GM12864 (cell line): ENCODE measurements at places on chromosomes 7 and 10.

- DNase-seq = no peak
Measured at GRCh38 chr7:954330-955238, at the start of gene ADAP1. Gene ADAP1 (minus strand): TSS chr7:954680. CDS start chr7:954477, 203 bp downstream.

DNA sequence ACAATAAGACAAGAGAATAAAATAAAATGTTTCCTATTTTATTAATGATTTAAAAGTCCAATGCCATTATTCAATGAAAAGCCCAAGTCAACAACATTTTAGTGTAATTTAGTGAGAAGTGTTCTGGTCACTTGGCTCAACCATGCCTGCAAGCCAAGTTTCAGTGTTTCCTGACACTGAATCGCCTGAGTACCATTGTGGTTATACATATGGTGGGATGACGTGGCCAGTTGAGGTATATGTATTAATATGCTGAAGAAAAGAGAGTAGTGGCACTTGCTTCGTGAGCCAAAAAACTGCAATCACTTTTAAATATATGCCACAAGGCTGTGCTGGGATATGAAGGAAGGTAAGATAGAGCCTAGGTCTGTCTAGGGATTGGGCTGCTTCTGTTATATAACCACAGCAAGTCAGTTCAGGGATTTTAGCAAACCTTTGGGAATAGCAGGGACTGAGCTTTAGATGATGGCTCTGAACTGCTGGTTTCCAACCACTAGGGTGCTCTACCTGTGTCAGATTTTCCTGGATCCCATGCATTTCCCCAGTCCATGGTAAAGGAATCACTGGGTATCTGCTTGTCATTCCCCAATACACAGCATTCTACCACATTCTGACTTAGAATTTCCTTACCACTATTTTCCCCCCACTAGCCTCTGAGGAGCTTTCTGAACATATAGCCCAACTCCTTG lies 214.0 kb upstream of the PRPS1L1 start:
- DNase-seq = no peak

- no peak for DNase-seq
Measured at GRCh38 chr7:125279961-125280360, 350.3 kb upstream of the POT1 start.

GRCh38 chr7:47571331-47572093 lies 10.4 kb downstream of the TNS3 start:
- no peak for DNase-seq

GRCh38 chr10:107666214-107666613 lies 501.7 kb upstream of the SORCS1 start:
- DNase-seq = no peak

GRCh38 chr7:22944510-22944909 lies 69.4 kb downstream of the HYCC1 start:
- DNase-seq = no peak

- no peak for DNase-seq
Measured at GRCh38 chr10:79116801-79117723, 48.3 kb downstream of the ZMIZ1 start.

GRCh38 chr10:118259288-118259906 lies 82.7 kb downstream of the FAM204A start:
- DNase-seq = no peak

DNA sequence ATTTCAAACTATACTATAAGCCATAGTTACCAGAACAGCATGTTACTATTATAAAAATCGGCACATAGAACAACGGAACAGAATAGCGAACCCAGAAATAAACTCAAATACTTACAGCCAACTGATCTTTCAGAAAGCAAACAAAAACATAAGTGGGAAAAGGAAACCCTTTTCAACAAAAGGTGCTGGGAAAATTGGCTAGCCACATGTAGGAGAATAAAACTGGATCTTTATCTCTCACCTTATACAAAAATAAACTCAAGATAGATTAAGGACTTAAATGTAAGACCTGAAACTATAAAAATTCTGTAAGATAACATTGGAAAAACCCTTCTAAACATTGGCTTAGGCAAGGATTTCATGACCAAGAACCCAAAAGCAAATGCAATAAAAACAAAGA lies 29.1 kb downstream of the ZNF680 start:
- no peak for DNase-seq

GRCh38 chr10:96285331-96285752 lies 14.0 kb upstream of the BLNK start:
- no peak for DNase-seq

- no peak for DNase-seq
Measured at GRCh38 chr10:18438361-18439126, 212.8 kb downstream of the NSUN6 start.

DNA sequence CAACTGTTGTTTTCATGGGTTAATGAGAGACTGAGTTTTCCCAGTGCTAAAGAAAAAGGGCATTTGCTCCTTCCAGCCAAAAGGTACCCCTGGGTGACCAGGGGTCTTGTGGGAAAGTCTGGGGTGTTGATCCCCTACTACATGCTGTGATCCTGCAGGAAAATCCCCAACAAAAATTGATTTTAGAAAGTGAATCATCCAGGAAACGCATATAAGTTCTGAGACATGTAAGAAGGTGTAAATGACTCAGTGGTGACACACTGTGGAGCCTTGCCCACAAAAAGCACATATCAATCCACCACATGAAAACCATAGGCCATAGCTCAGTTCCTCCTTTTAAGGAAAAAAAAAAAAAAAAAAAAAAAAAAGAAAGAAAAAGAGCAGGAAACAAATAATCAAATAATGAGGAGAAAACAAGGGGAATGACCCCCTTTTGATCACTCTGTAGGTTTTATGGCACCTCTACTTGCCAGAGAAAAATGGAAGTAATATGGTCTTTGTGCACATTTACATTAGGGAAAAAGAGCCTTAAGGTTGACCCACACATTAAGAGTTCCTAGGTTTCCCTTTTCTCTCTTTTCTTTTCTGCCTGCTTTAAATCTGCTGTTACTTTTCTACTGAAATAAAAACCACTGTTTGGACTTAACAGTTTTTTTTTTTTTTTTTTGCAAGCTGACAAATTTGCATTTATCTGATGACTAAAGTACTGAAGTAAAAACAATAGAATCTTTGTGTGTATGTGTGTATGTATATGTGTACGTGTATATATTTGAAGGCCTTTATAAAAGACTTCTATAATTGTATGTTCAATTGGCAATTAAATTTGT lies 386.0 kb downstream of the KIF20B start:
- DNase-seq = peak; percentile 68

GRCh38 chr7:114444196-114444595 lies 29.6 kb downstream of the FOXP2 start:
- no peak for DNase-seq

DNA sequence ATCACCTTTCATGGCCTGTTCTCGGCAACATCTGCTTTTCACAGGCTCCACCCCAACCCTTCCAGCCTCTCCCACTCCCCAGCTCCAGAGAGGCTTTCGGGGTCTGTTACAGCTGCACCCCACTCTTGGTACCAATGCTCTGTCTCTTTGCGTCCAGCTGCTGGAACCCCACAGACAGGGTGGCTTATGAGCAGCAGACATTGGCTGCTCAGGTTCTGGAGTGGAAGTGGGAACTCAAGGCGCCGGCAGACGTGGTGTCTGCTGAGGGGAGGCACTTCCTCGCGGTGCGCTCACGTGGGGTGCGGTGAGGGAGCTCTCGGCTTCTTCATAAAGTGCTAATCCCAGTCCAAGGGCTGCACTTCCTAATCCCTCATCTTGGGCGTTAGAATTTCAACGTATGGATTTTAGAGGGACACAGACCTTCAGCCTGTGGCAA lies 185.7 kb downstream of the ELFN1 start:
- no peak for DNase-seq

DNA sequence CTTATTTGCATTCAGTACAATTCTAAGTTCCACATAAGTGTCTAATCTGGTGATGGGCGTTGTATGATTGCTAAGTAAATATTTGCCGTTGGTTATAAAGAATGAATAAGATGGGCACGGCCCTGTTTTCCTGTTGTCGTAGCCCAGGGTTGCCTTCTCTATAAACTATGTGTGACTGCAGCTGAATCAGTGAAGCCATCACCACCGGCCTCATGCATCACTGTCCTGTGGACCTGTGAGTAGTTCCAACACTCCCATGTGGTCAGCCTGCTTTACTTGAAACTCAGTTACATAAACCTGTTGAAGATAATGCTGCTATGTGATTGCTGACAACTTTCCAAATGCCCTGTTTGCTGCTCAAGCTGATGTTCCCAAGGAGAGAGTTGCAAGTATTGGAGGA lies 21.6 kb upstream of the KLF6 start:
- DNase-seq = no peak

DNA sequence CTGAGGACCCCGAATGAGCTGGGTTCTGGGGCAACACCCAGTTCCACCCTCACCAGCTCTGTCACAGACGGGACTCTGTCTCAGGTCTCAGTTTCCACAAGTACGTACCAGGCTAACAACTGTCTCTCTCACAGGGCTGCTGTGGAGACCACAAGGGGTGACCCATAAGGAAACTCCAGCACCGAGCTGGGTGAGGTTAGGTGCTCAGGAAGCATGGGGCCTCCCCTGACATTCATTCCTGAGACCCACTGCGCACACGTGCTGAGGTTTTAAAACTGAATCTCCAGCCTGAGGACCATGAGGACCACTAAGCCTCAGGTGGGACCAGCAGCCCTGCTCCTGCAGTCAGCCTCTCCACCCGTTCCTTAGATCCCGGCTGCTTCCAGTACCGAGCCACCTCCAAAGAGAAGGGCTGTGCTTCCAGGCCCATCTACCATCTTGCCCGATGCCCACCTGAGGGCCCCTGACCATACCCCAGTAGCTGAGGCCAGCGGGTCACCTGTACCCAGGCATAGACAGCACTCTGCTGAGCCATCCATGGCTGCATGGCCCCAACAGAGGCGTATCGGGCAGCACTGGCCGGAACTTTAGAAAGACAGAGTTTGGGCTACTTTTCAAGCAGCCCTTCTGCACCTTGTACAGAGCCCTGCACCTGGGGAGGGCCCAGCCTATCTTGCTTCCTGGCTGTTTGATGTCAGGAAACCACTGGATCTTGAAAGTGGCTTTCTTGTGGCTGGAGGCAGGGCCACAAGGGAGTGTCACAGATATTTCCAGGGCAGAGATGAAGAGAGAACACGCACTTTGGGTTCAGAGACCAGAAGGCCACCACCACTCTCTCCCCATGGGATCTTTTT lies 18.7 kb downstream of the HSPA12A start:
- no peak for DNase-seq

DNA sequence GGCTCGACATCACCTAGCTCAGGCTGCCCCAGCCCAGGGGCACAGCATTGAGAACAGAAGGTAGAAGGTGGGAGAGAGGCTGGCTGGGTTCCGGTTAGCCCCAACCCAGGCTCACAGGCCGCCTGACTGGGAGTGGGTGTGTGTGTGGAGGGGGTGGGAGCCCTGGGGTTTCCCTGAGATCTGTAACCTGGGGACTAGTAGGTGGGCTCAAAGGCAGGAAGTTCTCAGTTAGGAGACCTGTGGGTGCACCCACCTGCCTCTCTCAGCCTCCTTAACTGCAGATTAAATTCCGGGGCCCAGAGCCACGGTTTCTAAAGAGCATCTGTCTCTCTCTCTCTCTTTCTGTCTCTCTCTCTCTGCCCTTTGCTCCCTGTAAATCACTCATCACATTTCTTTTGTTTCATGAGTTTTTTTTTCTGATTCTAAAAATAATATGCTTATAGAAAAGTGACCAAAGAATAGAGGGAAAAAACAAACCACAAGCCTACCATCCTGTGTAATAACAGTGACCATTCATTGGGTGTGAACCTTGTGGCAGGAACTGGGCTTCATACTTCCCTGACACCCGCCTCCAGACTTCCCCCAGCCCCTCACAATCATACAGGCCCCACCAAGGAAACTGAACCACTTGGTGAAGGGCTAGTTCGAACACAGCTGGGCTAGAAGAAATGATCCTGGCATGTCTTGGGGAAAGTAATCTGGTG lies 83.4 kb upstream of the SMNDC1 start:
- DNase-seq = peak; percentile 63

GRCh38 chr10:112307358-112308124 lies 24.3 kb downstream of the TECTB start:
- no peak for DNase-seq

DNA sequence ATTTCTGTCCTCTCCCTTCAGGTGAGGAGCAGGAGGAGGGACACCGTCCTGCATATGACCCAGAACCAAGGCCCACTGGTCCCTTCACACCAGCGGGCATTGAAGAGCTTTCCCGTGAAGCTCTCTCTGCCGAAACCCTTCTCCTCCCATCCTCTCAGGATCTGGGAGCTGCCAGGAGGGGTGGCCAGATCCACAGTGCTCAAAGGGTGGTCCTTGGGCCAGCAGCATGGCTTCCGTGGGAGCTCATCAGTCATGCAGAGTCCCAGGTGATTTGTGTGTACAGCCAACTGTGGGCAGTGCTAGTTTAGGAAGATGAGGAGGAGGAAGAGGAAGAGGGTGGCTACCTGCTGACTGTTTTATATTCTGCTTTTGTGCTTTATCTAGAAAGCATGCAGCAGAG lies 28.4 kb downstream of the CNPY1 start:
- DNase-seq = no peak

DNA sequence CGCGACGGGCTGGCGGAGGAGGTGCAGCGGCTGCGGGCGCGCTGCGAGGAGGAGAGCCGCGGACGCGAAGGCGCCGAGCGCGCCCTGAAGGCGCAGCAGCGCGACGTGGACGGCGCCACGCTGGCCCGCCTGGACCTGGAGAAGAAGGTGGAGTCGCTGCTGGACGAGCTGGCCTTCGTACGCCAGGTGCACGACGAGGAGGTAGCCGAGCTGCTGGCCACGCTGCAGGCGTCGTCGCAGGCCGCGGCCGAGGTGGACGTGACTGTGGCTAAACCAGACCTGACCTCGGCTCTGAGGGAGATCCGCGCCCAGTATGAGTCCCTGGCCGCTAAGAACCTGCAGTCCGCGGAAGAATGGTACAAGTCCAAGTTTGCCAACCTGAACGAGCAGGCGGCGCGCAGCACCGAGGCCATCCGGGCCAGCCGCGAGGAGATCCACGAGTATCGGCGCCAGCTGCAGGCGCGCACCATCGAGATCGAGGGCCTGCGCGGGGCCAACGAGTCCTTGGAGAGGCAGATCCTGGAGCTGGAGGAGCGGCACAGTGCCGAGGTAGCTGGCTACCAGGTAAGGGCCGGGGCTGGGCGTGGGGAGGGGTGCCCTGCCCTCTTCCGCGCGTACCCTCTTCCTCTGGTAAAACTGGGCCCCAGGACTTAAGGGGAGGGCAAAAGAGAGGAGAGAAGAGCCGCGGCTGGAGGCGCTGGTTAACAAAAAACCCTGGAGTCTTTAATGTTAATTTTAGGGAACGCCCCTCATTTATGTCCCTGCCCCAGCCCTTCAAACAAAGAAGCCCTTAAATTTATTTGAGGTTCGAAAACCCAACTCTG lies 987 bp downstream of the INA start:
- DNase-seq = no peak

GRCh38 chr10:69004821-69005220 lies 16.2 kb downstream of the KIFBP start:
- DNase-seq = peak; percentile 19

GRCh38 chr10:130878131-130878530 lies 433.4 kb downstream of the TCERG1L start:
- no peak for DNase-seq

- DNase-seq = no peak
Measured at GRCh38 chr10:113021268-113022040, 71.4 kb downstream of the TCF7L2 start.

- DNase-seq = no peak
Measured at GRCh38 chr7:55279080-55279845, 85.9 kb upstream of the LANCL2 start.
